H54 (cell line): ENCODE measurements at places on chromosomes 1 and 21.

DNA sequence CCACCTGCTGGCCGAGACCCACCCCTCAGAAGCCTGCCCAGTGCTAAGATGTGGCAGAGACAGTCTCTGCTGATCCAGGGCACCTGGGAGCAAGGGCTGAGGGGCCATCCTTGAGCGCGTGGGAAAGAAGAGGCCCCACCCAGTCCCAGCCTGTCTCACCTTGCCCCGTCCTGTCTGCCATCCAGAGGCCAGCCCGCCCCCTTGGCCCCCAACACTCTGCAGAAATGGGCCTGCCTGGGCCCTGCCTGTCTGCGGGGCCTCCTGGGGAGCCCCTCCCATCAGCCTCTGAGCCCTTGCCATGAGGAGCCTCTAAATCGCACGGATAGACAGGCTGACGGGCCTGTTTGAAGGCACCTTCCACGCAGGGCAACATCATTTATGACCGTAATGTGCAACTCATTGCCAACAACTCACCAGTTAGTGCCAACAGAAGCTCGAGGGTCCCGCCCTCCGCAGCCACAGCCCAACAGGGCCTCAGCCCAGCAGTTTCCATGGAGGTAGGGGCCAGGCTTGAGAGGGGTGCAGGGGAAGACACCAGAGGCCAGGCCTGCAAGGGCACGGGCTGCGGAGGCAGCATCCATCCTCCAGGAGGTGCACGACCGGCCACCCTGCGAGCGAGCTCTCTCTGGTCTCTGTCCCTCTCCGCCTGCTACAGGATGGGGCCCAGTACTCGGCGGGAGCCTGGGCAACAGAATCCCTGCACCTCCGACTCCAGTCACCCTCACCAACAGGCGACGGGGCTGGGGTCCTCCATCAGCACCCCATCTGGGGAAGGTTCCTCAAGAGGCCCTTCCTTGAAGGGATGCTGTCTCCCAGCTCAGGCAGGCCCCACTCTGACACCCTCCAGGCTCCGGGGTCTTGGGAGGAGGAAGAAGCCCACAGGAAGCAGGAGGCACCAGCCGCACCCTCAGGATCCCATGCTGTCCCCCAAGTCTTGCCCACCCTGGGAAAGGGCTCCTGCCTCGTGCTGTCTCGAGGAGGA, 78.0 kb downstream of the MEGF6 start:
- no peak for DNase-seq

DNA sequence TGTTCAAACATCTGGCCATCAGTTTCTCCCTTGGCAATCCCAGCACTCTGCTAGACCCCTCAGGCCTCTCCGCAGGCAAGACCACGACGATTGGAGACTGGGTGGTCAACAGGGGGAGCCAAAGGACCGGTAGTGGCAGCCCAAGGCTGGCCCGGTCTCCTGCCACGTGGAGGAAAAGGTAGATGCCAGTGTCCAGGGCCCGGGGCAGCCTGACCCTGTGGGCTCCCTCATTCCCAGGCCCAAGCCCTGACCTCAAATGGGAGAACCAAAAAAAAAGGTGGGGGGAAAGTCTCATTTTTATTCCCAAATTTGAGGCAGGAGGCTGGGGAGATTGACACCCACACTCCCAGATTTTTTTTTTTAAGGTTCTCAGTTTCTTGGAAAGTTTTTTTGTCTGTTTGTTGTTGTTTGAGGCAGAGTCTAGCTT, 24.8 kb downstream of the S100A6 start:
- DNase-seq: no peak

- DNase-seq: no peak
These were observed 6.7 kb downstream of the PDE9A start for GRCh38 chr21:42660118-42660470.

- DNase-seq: no peak
These were observed 28.3 kb upstream of the LY9 start for GRCh38 chr1:160767395-160768294.

GRCh38 chr1:53089478-53090226, 27.6 kb downstream of the PODN start:
- DNase-seq: peak; percentile 37

- DNase-seq: no peak
These were observed 295.7 kb downstream of the CHRM3 start for GRCh38 chr1:239682046-239682445.

DNA sequence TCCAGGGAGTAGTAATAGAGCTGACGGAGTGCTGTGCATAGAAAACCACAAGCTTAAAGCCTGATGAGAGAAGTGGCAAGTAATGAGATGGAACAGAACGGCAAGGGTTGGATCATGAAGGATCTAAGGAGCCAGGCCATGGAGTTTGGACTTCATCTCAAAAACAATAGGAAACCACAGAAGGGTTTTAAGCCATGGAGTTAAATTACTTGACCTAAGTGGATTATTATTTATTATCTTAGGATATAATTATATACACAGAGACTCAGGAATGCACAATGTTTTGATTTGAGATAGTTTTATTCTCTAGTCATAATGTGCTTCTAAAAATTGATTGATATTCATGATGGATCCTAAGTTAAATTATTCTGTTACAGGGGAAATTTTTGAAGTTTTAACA, 242.4 kb downstream of the PLPP3 start:
- DNase-seq: no peak

- DNase-seq: no peak
These were observed 63.2 kb downstream of the KIF26B start for GRCh38 chr1:245217853-245218608.

DNA sequence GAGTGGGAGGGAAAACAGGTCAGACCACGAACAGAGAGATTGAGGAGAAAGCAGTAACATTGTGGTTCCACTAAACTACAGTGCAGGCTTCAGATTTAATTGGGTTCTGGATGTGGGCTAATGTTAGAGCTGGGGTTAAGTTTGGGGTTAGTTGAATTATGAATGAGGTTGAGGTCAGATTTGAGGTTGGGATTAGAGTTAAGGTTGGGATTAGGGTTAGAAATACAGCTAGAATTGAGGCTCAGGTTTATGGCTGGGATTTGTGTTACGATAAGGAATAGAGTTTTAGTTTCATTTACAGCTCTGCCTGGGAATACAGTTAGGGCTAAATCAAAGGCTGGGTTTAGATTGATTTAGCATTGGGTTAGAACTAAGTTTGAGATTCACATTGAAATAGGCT, 1.8 kb upstream of the VSIG8 start:
- DNase-seq: no peak

DNA sequence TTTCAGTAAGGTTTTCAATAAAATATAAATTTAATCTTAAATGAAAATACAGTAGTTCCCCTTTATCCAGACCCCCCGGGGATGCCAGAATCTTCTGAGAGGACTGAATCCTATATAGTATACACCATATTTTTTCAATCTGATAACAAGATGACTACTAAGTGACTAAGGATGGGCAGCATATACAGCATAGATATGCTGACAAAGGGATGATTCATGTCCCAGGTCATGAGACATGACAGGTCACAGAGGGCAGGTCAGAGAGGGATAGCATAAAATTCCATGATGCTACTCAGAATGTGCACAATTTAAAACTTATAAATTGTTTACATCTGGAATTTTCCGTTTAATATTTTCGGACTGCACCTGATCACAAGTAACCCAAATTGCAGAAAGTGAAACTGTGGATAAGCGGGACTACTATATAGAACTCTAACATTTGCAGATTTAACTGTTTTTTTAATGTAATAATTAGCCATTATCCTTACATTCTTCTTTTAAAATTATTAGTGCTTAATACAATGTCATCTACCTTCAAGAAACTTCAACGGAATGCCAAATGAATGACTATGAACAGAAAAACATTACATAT, 48.8 kb downstream of the LRRC40 start:
- no peak for DNase-seq

GRCh38 chr1:235940285-235940684, 73.6 kb upstream of the LYST start:
- DNase-seq: no peak

DNA sequence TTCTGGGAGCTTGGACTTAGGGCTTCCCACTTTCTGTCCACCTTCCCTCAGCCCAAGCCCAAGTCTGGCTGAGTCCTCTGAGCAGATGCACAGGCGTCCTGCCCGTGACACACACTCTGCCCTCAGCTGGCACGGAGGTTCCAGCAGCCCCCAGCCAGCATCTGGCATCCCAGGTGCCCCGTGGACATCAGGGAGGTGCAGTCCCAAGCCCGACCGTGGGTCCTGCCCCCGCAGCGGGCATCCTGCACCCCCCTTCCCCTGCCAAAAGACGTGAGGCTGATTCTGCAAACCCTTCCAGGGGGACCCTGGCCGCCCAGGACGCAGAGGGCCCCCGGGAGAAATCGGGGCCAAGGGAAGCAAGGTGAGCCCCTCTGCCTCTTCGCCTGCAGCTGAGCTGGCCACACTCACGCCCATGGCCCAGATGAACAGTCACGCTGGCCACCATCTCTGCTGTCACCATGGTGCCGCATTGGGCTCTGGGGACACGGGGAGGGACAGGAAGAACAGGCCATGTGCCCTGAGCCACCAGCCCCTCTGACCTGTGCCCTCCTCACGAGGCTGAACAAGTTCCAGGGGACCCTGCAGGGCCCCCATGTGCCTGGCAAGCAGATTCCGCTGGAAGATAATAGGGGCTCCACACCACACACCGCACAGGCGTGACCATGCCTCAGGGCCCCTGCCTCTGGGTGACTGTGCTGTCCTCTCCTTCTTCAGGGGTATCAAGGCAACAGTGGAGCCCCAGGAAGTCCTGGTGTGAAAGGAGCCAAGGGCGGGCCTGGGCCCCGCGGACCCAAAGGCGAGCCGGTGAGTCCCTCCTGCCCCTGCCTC, 20.6 kb downstream of the COL6A2 start:
- DNase-seq: no peak

DNA sequence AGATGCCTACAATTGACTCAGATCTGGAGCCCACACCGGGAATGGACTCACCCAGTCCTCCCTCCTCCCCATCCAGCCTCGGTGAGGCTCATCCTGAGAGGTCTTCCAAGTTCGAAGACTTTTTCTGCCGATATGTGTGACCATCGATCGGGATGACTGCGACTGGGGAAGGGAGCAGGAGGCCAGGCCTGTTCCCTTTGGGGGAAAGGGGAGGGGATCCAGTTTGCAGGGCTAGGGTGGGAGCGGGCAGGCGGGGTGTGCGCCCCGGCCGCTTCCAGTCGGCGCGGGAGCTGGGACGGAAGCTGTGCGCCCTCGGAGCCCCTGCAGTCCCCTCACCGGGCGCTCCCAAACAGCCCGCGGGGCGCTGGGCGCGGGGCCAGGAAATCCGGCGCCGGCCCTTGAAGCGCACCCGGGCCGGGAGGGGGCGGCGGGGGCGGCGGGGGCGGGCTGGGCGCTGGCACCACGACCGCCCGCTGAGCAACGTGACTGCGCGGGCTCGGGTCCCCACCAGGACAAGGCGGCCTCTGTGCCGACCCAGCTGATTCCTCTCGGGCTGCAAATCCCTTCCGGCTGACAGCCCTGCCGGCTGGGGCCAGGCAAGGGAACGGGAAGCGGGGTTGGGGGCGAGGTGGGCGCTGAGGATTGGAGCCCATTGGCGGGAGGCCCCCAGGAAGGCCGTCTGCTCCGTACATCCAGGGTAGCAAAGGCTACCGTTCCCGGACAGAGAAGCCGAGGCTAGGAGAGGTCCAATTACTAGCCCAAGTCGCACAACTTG, 103.9 kb downstream of the EBNA1BP2 start:
- DNase-seq: no peak

DNA sequence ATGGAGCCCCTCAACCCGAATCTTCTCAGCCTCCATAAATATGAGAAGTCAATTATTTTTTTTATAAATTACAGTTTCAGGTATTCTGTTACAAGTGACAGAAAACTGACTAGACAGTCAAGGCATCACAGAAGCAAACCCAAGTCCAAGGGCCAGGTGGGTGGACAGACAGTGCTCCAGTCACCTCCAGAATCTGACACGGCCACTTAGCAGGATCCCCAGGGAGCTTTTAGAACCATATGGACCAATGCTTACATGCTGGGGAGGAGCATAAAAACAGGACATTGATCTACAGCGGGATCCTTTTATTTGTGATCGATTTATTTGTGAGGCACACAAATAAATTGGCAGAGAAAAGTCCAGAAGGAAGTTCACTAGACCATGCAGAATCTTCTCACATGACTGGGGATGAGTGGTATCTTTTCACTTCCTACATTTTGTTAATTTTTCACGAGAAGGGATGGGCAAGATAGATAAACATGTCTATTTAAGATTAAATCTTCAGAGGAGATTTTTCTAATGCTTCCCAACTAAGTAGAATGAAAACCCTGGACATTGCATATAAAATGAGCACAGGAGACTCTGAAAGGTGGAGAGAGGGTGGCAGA, 15.0 kb downstream of the ZNF496 start:
- DNase-seq: no peak

- DNase-seq: no peak
These were observed 207.9 kb downstream of the PAPPA2 start for GRCh38 chr1:176670853-176671252.

DNA sequence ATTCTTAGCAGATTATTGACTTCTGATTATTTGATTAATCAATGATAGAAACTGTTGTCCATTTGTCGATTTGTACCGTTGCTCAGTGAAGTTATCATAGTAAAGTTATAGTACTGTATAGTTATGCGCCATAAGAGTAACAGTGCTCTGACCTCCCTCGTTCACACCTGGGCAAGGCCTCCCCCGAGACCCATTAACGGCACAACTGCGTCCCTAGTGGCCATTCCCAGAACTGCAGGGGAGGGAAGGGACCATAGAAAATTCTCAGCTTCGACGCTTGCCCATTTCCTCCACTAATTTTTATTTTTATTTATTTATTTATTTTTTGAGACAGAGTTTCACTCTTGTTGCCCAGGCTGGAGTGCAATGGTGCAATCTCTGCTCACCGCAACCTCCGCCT, 334.4 kb downstream of the DSCAM start:
- DNase-seq: peak; percentile 5

DNA sequence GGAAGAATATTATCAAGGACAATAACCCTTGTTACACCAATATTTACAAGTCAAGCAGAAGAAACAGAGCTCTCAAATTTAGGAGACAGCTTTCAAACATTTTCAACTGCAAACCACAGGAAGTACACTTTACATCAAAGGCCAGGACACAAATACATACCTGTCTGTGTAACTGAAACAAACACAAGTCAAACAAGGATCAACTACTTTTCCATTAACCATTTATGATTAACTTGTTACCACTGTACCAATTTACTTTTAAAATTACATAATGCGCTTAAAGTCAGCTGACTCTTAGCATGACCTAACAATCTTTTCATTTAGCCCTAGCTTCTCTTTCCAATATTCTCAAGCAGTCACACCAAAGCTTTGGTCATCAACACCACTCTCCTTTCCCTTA, 43.5 kb downstream of the TRIM33 start:
- DNase-seq: no peak

GRCh38 chr21:34946385-34946840, 102.7 kb downstream of the RUNX1 start:
- DNase-seq: no peak

GRCh38 chr1:53011175-53011574, 50.8 kb upstream of the PODN start:
- DNase-seq: no peak

GRCh38 chr1:25653558-25653957, 37.0 kb downstream of the MAN1C1 start:
- no peak for DNase-seq

GRCh38 chr1:245929224-245929623, 577.9 kb downstream of the SMYD3 start:
- DNase-seq: no peak

GRCh38 chr1:164604541-164604940, 45.6 kb downstream of the PBX1 start:
- DNase-seq: no peak
